ENCODE measurements at places on chromosomes 13 and 19. TPM values are rescaled to one million over a fixed set of nuclear protein-coding genes. Genes with fewer than 3 reads are reported as not detected.
A peak's percentile ranks its signal among the peaks of the same experiment; 100 is the strongest.

DNA sequence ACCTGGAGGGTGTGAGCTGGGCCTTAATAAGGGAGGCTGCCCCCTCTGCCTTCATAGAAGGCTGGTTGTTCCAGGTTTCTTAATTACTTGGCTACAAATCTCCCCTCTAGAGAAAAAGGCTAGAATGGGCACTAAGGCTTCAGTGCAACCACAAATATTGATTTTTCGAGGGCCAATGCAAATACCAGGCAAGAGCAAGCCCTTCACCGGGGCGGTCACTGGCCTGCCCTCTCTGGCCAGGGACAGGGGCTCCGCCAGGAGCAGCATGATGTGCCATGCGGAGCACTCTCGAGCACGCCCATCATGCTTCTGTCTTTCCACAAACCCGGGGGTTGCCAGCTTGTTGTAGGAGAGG, 127.8 kb upstream of the SPACA7 start:
- peak; percentile 68 for DNase-seq

The C1QTNF9 gene
- total RNA-seq = 1.0 TPM

GRCh38 chr19:17025991-17026658, 485 bp downstream of the CPAMD8 start:
- DNase-seq = no peak

The ZNF582 gene
- total RNA-seq = 3.1 TPM

The ZNF836 gene
- total RNA-seq = 8.2 TPM

DNA sequence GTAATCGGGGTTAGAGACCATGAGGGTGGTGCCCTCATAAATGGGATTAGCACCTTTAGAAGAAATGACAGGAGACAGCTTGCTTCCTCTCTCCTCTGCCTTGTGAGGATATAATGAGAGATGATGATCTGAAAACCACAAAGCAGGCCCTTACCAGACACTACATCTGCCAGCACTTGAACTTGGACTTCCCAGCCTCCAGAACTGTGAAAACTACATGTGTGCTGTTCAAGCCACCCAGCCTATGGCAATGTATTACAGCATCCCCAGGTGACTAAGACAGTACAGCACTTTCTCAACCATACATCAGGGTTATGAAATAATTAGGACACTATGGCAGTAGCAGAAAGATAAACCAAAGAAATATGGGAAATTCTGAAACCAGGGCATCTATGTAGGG, 7.4 kb downstream of the ZNF564 start:
- DNase-seq = no peak

The ITGBL1 gene
- 5.1 TPM for total RNA-seq

DNA sequence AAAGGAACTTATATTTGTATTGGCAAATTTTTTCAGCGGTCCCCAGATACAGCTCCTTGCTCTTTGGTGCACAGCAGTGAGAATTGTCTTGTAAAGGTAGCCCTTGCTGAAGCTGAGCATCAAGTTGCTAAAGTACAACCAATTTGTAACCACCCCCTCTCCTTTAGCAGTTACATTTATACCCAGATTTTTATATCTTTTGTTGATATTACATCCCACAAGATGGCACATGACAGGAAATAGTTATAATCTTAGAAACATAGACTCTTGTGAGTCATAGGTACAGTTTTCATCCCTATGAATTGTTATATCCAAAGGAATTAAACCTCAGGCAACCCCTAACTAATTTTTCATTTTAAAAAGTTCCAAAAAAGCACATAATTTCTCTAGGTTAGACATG, 523.0 kb upstream of the SLITRK1 start:
- no peak for DNase-seq

- DNase-seq = peak; percentile 62
Observed at GRCh38 chr19:35225951-35226350, 2.6 kb downstream of the FAM187B start.
